ENCODE measurements at places on chromosomes 12 and 14.

- no peak for DNase-seq
These were observed 716 bp downstream of the TMEM179 start for GRCh38 chr14:104603711-104604401.

DNA sequence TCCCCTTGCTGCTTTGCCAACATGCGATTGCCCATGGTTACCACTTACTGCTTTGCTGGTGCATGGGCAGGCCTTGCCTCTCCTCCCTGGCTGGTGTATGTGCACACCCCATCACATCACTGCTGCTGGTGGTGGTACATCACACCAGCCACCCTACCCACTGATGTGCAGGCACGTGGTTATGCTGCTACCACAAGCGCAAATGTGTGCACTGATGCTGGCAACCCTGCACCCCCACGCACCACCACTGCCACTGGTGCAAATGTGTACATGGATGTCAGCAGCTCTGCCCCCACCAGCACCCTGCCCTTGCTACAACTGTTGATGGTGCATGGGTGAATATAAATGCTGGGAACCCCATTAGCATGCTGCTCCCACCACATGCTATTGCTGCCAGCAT is 261.7 kb downstream of the AEBP2 start:
- no peak for DNase-seq

- no peak for DNase-seq
These were observed 4.5 kb upstream of the DNAH10 start for GRCh38 chr12:123757561-123757960.

DNA sequence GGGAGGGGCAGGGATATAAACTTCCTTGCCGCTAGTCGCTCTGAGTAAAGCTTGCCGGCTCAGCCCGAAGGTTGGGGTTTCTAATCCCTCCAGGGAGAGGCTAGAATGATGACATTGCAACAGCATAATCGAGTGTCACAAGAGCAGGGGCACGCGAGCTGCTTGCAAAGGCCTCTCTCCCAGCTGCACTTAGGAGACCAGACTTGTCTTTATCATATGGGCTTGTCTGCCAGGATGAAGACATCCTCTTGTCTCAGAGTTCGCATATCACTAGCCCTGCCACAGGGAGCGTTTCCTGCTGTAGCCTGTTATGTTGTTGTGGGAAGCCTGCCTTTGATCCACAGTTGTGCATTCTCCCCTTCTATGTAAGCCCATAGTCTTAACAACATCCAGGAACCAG is 180.0 kb downstream of the ESR2 start:
- DNase-seq, result no peak

DNA sequence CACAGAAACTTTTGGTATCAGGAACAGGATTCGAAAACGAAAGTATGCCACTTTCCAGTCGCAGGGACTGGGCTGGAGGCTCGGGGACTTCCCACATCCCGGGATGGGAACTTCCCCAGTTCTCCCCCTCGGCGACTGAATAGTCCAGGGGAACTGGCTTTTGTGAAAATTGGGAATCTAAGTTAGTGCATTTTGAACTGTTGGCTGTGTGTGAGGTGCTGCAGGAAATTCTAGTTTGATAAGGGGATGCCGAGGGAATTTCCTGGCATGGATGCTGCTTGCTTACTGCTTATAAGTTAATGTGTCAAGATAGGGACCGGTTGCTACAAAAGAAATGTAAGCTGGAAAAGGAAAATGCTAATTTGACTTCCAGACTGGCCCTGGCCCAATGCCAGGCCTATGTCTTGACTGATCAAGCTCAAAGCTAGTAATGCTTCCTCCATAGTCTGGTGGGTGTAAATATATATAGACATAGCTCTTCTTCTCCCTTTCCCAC is 73.4 kb upstream of the EIF5 start:
- DNase-seq, result no peak

DNA sequence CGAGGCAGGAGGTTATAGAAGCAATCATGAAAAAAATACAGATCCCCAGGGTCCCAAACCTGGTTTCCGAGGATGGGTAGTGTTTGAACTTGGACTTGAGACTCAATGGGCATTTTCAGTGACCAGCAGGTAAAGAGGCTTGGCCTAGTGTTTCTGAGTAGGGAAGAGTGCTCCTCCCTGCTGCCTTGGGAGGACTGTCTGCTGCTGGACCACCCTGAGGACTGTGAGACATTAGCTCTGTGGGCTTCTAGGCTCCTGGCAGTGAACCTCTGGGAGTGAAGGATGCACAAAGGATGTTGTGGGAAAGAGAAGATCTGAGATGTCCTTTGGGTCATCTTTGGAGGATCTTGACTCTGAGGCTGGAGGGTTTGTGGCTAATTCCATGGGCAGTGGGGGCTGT is 30.5 kb downstream of the ANKRD9 start:
- DNase-seq, result no peak

DNA sequence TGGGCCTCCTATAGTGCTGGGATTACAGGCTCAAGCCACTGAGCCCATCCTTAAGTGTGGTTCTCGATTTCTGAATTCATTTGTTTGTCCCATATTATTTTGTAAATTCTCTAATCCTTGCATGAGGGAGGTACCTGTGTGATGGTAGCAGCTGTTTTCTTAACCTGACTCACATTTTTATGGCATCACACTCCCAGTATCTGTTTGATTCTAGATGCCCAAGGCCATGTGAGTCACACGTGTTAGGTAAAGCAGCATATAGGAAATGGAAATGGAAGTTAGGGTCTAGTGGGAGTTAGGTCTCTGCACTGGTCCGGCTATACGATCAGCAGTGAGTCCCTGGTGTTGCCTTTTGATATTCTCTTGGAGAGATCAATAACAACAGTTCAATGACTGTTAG is 198.1 kb downstream of the ERC1 start:
- no peak for DNase-seq

- DNase-seq, result no peak
These were observed 465.0 kb upstream of the SOX5 start for GRCh38 chr12:24414480-24414879.

GRCh38 chr14:59313658-59314608 is 125.5 kb downstream of the DAAM1 start:
- no peak for DNase-seq

DNA sequence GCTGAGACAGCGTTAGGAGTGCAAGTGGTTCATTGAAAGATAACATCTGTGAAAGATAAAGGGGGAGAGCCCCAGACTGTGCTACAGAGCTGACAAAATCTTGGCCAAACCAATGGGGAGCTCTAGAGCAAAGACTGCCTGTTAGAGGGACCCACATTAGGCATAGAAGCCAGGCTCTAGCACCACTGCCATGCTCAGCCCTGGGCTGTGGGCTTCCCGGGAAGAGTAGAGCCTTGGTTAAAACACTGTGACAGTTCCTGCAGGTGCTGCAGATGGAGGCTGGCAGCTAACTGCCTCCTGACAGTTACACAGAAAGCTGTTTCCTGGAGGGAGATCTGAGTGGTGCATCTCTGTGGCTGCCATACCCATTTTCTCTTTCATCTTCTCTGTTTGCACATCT is 23.0 kb downstream of the TSHR start:
- DNase-seq, result no peak

DNA sequence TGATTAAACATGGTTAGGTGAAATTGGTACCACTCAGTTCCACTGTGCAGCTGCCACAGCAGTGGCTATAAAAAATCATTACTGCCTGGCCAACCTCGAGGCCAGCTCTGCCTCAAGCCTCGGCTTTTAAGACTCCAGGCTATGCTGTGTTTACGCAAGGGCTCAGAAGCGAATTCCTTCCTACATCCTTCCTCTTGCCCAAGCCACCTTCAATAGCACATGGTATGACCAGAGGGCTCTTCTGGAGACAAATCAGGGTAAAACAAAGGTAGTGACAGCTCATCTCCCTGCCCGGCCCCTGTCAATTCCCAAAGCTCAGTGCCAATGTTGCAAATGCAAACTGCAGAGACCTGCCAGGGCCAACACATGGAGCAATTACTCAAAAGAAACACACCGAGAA is 31.9 kb downstream of the NUAK1 start:
- no peak for DNase-seq

DNA sequence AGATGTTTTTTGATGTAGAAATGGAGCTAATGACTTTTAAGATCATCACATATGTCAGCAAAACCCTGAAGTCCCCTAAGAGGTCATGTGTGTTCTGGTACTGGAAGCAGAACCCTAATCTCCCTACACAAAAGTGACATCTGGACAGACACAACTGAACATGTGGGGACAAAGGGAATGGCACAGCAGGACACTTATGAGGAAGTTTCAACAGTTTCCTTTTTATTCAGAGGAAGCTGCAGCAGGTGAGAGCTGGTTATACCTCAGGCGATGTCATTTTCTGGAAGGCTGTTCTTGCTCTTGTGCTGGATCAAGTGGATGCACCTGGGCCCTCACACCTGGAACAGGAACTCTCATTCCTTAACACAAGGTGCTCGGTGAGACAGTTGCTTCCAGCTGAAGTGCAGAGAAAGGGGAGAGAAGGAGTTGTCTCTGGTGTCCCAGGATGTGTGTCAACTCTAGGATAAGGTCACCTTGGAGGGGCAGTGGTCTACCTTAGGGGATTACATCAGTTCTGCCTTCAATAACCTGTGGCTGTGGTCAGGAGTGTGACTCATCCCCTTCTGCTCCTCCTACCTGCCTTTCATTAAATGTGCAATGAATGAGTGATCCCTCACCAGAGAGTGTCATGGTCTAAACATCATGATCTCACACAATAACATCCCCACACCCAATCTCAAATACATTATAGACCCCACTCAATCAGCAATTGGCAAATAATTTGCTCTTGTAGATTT is 463.4 kb downstream of the TMEM121 start:
- DNase-seq, result no peak

DNA sequence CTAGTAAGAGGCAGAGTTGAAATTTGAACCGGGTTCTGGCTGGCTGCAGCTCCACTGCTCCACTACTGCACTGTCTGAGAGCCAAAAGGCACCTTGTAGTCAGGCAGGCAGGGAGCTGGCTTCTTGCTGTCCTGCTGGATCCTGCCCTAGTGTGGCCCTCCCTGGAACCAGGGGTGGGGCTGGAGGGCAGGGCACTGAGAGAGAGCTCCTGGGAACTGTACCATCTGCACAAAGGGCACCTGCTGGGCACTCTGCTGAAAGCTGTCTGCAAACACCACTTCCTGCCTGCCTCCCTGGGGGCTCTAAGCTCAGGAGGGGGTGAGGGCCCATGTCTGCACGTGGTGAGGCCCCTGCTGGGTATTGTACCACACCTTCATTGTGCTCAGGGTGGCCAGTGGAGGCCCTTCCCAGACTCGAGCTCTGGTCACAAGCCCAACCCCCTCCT is 19.0 kb upstream of the TCL1B start:
- DNase-seq, result no peak

GRCh38 chr14:94682736-94683135 is 70.5 kb downstream of the SERPINA3 start:
- no peak for DNase-seq

DNA sequence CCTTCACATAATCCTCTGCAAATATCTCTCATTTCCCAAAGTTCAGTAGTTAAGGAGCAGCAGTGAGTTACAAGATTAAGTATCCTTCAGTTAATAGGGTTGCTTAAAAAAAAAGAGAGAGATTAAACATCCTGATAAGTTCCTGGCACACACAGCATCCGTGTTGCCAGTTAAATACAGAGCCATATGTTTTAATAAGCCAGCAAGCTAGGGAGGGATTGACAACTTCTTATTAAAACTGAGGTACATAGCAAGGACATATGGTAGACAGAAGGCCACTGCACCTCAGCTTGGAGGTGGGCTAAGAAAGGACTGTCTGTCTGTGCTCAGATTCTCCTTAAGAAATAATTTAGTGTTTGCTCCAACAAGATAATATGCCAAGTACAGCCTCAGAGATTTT is 9.6 kb upstream of the TMEM30B start:
- DNase-seq, result no peak

- DNase-seq, result no peak
These were observed 136.1 kb upstream of the WSCD2 start for GRCh38 chr12:107992870-107993451.

DNA sequence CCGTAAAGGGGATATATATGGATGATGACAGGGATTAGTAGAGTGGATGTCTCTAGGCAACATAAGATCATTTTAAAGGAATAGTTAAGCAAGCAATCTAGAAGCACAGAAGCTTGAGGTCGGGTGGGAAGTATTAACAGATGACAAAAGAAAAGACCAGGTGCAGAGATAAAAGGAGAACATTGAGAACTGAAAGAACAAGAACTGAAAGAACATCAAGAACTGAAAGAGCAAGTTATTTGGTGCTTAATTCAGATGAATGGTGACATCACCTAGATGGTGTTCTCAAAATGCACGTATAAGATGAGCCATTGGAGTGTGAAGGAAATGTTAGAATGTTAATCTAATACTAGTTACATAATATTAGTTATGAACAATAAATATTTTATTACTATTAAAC is 224.0 kb upstream of the PDE3A start:
- DNase-seq, result no peak

- DNase-seq, result no peak
These were observed 92.9 kb downstream of the FAR2 start for GRCh38 chr12:29241821-29242591.

- no peak for DNase-seq
These were observed 62.9 kb downstream of the EPS8 start for GRCh38 chr12:15726027-15726877.

DNA sequence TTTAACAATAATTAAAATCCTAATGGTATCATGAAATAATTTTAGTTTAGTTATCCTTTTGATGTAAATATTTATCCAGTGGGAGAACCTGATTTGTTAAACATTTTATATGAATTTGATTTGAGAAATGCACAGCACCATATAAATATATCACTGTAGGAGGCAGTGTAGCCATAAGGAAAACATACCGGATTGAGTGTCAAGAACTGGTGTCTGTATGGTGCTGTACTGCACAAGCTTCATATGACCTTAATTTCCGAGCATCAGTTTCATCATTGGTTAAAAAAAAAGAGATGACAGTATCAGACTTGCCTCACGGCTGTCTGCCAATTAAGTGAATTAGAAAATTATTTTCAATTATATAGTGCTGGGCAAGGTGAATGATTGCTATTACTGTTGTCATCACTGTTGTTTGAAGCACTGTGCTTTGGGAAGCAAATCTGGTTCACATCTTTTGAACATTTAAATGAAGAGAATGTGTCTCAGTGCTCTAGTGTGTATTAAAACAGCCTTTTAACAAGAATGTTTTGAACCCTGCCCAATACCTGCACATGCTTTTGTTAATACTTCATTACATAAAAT is 72.1 kb downstream of the TMTC2 start:
- DNase-seq, result no peak
